ENCODE measurements at places on chromosomes 5 and 9.

- no peak for DNase-seq
These were observed 18.7 kb downstream of the C5orf58 start for GRCh38 chr5:170251462-170251861.

GRCh38 chr9:112852741-112853504, 37.8 kb downstream of the SLC46A2 start:
- no peak for DNase-seq

- no peak for DNase-seq
These were observed 1116.7 kb upstream of the SEMA6A start for GRCh38 chr5:117691081-117691870.

DNA sequence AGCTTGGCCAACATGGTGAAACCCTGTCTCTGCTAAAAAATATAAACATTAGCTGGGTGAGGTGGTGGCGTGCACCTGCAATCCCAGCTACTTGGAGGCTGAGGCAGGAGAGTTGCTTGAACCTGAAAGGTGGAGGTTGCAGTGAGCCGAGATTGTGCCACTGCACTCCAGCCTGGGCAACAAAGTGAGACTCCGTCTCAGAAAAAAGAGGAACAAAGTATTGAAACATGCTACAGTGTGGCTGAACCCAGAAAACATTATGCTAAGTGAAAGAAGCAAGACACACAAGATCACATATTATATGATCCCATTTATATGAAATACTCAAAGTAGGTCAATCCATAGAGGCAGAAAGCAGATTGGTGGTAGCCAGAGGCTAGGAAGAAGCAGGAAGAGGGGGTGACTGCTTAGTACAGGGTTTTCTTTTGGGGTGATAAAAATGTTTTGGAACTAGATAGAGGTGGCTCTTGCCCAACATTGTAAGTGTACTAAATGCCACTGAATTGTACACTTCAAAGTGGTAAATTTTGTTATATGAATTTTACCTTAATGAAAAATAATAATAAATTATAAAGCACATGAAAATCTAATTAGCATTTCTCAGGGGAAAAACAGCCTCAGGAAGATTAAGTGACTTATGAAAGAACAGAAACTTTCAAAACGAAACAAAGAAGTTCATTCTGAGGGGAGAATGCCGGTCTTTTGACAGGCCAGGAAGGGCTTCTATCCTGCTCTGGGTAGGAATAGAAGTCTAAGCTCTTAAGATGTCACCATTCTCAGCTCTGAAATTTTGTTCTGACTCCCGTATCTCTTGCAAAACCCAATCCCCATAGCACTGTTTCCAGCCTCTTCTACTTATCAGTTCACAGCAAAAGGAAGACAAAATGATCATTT, 161.1 kb upstream of the TBCA start:
- DNase-seq, result peak; percentile 21

DNA sequence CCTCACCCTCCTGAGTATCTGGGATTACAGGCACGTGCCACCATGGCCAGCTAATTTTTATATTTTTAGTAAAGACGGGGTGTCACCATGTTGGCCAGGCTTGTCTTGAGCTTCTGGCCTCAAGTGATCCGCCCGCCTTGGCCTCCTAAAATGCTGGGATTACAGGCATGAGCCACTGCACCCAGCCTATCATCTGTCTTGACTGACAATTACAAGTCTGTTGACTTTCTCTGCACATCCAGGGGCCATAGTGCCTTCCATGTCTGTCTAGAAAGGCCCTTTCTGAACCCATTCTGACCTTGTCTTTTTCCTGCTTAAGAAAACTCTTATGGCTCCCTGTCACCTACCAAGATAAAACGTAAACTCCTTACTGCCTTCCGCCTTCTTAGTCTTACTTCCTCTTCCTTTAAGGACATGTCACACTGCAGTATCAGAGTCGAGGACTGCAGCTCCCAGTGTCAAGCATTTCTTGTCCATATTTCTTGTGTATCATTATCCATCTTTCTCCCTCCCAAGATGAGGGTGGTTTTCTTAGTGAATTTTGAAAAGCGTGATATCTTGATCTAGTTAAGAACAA, 49.9 kb upstream of the SHB start:
- DNase-seq, result no peak

DNA sequence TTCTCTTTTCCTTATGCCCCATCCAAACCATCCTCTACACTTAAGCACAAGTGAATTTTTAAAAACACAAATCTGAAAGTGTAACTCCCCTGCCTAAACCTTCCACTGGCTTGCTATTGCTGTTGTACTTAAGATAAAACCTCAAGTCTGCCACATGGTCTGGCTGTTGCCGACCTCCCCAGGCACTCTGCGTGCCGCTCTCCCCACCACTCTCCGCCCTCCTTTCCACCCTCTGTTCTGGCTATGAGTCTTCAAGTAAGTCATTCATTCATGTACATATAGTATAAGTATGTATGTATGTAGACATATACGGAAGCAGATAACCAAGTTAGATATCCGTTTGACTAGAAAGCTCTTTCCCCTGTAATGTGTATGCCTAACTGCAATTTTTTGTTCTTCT, 94.7 kb upstream of the ANKRD55 start:
- no peak for DNase-seq

DNA sequence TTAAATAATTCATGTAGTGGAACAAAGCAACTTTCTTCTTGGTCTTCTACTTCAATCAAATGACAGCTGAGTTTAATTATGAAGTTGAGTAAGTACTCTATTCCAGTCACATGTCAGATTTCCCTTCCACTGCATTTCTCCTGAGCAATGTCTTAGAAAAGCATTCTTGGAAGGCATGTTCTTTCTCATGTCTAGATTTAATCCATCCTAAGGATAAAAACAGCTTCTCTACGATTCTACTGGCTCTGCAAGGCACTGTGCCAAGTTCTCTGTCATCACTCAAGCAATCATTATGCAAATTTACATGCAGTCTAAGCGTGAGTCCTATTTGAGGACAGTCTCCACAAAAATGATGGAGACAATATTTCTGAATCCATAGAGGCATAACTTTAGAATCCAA, 142.4 kb downstream of the YIPF5 start:
- no peak for DNase-seq

DNA sequence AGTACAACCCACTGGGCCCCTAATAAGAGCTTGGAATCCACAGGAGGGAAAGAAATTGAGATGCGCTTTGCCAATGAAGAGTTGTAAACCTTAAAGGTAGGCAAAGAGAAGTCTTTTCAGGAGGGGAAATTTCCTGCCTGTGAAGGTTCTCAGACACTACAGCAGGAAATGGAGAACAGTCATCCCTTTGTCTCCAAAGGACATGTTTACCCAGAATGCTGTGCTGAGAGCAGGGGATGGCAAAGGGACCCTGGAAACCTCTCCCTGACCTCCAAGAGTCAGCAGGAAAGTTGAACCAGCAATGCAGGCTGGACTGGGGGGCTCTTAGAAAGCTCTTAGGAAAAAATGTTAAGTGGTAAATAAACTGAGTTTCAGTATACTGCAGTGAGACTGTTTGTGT, 103.2 kb downstream of the AK8 start:
- no peak for DNase-seq

DNA sequence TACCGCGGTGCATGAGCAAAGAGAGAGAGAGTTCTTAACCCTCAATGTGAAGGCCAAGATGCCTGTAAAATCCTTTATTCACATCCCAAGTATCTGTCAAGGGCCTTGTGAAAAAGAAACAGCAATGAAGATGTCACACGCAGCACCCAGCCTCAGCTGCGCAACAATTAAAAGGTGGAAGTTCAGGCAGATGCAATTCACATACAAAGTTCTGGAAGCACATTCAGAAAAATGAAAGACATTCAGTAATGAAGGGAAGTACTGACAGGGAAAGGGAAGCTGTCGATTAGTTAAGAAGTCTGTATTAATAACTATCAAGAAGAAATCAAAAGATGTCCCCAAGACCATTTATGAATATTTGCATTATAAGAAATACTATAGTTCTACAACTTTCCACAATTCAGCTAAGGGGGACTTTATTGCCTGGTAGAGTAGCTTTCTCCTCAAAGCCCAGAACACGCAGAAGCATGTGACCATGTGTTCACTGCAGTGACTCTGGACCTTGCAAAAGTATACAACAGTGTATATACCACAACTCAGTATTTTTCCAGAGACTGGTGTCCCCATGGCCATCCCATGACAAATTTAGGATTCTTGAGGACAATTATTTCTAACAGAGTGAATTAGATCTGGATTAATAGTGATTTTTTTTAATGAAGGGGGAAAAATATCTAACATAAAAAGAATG, 137.5 kb downstream of the CDK5RAP2 start:
- DNase-seq, result no peak

DNA sequence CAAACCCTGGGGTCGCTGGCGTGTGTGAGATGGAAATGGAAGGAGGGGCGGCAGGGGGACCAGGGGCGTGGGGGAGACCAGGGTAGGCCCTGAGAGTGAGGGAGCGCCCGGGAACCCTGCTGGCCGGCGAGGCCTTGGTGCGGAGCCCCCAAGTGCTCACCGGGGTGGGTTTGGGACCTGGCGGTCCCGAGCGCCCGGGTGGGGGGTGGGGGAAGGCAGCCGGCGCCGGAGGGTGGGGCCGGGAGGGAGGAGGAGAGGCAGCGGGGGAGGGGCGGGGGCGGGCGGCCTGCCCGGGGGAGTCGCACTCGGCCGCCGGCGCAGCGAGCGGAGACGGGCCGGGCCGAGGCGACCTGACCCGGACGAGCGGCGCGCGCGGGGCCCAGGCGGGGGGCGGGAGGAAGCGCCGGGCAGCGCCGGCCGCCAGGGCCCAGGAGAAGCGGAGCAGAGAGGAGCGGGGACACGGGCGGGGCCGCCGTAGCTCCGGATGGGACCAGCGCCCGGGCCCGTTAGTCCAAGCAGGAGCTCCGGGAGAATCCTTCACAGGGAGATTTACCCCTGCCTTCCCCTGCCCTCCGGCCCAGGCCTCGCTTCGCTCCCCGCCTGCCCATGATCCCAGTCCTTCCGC, at the start of gene NPR2:
NPR2 (plus strand) TSS at position 295 of the 625 bp plus-strand sequence. CDS start 818 bp downstream, outside the sequence.
- DNase-seq, result no peak

DNA sequence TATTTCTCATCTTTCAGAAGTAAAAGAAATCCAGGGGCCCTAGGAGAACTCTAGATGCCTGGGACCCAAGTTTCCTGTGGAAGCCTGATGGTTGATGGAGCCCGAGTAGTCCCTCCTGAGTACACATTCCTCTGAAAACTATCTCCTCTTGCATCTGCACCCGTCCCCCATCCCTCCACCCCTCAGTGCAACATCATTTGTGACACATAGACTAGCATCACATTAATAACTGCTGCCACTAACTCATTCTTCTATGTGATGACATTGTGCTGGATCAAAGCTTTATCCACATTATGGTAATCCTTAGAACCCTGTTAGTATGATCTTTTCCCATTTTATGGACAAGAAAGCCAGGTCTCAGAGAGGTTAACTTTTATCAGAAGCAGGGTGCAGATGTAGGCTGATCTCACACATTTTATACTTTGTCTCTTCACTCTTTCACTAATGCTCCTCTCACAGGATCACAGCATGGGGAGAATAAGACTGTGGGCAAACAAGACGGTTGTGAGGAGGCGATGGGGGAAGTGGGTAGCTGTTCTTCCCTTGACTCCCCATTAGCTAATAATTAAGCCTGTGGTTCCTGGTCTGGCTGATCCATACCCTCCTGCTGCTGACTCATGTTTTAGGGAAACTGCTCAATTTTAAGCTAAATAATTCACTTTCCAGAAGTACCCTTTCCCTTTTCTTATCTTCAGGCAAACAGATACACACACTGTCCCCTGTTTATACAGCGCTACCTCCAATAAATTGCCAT, 3.9 kb upstream of the HK3 start:
- no peak for DNase-seq

DNA sequence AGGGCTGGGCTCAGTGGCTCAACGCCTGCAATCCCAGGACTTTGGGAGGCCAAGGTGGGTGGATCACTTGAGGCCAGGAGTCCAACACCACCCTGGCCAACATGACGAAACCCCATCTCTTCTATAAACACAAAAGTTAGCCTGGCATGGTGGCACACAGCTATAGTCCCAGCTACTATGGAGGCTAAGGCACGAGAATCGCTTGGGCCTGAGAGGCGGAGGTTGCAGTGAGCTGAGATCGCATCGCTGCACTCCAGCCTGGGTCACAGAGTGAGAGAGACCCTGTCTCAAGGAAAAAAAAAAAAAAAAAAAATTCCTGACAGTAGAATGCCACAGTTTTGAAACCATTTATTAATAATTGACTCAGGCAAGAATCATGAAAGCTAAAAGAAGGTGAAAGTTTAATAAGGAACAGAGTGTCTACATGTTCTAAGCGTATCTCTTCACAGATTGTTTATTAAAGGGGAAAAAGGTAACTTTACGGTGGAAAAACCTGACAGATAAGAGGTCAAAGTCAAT, 5.7 kb upstream of the PTGR1 start:
- no peak for DNase-seq

GRCh38 chr5:51829691-51830090, 446.4 kb downstream of the ISL1 start:
- DNase-seq, result no peak

DNA sequence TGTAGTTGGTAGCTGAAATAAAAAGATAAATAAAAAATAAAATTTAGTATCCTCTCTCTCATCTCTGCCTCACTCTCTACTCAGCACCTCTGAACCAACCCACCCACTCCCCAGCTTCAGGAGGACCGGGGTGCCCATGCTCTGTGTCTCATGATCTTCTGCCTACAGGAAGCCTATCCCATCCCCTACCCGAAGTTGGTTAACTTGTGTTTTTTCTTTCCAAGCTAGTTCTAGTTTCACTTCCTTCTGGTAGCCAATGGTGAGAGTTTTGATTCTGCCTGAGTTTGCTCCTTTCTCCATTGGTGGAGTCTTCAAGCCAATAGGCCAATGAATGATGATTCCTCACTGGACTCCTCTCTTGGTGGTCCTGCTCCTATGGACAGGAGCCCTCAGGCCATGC, 32.1 kb downstream of the SNX24 start:
- no peak for DNase-seq

- DNase-seq, result no peak
These were observed 144.3 kb downstream of the CDH12 start for GRCh38 chr5:22708770-22709328.

DNA sequence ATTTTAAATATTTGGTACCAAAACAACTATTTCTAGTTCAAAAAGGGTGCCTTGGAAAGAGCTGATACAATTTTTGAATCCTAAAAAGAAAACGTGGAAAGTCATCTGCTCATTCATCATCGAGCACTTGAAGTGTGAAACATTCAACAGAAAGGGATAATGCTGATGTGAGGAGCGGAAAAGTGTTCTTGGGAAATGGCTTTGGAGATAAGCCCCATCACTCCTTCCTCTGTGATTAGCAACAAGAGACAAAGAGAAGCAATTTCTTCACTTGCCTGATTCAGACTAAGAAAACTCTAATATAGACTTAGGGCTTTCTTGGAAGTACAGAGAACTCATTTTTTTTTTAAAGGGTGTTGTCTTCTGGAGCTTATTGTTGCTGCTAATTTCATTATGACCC, 74.9 kb downstream of the C9orf152 start:
- no peak for DNase-seq

GRCh38 chr5:137186759-137187461, 312.2 kb downstream of the SPOCK1 start:
- no peak for DNase-seq

- DNase-seq, result no peak
These were observed 16.1 kb upstream of the MARCHF3 start for GRCh38 chr5:127046343-127047072.

DNA sequence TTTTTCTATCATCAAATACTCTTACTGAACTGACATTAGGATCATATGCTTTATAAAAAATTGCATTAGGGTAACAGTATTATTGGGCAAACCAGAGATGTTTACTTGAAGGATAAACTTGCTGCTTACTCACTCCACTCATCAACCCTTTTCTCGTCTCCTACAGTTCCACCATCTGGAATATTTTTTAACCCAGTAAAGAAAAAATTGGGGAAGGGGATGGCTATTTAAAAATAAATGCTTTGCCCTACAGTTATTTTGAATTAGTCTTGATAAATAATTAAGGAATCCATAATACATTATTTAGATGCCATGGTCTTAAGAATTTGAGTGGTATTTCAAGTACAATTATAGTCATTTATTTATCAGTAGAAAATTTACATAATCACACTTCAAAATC, 225.8 kb downstream of the MEF2C start:
- no peak for DNase-seq
